ENCODE measurements at places on chromosomes 13 and 19.

- no peak for DNase-seq
Observed at GRCh38 chr19:19131989-19132388, 6.3 kb downstream of the TMEM161A start.

DNA sequence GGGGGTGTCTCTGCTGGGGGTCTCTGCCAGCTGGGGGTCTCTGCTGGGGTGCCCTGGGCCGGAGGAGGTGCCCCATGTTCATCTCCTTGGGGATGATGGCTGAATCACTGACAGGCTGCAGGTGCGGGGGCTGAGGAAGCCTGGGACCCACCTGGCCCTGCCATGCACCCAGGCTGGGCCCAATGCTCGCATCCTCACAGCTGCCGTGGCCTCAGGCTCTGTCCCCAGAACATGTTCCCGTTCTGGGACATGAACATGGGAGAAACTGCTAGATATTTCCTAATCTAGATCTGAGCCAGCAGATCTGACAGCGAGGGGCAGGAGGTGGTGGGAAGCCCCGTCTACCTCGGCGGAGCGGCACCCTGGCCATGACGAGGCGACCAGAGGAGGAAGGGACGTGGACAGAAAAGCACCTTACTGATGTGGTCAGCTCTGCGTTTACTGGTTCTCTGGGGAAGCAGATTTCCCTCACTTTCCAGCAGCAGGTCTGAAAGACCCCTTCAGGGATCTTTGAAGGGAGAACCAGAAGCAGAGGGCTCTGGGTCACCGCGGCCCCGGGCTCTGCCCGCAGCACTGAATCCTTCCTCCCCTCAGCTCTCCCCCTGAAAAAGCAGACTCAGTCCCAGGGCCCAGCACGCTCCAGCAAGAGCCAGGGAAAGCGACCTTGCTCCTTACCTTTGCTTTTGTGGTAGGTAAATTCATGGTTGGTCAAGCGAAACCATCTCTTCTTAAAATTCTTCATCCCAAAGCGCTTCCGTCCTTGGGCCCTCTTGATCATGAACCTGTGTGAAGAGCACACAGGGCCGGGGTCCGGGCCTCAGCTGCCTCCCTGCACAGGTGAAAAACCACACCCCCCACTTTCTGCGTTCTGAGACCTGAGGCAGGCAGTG is 26.5 kb upstream of the C13orf46 start:
- no peak for DNase-seq

DNA sequence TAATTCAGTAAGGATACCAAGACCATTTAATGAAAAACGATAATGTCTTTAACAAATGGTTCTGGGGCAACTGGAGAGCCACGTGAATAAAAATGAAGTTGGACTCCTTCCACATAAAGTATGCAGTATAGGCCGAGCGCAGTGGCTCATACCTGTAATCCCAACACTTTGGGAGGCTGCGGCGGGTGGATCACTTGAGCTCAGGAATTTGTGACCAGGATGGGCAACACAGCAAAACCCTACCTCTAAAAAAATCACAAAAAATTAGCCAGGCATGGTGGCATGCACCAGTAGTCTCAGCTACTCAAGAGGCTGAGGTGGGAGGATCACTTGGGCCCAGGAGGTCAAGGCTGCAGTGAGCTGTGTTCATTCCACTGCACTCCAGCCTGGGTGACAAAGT is 20.6 kb upstream of the CD33 start:
- no peak for DNase-seq

- no peak for DNase-seq
Observed at GRCh38 chr19:54379187-54379678, 14.5 kb upstream of the LAIR1 start.

DNA sequence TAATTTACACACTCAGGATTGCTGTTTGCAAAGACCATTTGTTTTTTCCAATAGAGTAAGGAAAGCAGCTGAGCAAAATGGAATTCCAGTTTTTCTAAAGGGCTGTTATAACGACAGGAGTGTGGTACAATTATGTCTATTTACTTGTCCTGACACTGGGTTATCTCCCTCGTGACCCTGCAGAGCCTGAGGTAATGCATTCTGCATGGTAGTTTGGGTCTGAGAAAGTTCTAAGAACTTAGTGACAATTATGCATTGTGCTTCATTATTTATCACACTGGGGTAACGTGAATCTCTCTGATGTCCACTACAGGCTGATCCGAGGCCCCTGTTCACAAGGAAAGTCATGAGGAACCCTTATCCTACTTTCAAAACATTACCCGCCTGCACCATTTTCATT is 50.7 kb upstream of the EDNRB start:
- DNase-seq = no peak

GRCh38 chr13:41461527-41462139 is 4.3 kb downstream of the RGCC start:
- no peak for DNase-seq

GRCh38 chr13:49214917-49215376 is 5.2 kb upstream of the MLNR start:
- peak; percentile 27 for DNase-seq

GRCh38 chr19:31570718-31571117 is 221.5 kb upstream of the TSHZ3 start:
- DNase-seq = no peak

Data from stimulated activated CD4-positive, alpha-beta T cell treated with anti-CD3 and anti-CD28 coated beads, Interleukin-12 subunit alpha, Interleukin-12 subunit beta, amount 100 ng/mL, for 4 hours (primary cell).